ENCODE measurements at places on chromosomes 7 and 10.

DNA sequence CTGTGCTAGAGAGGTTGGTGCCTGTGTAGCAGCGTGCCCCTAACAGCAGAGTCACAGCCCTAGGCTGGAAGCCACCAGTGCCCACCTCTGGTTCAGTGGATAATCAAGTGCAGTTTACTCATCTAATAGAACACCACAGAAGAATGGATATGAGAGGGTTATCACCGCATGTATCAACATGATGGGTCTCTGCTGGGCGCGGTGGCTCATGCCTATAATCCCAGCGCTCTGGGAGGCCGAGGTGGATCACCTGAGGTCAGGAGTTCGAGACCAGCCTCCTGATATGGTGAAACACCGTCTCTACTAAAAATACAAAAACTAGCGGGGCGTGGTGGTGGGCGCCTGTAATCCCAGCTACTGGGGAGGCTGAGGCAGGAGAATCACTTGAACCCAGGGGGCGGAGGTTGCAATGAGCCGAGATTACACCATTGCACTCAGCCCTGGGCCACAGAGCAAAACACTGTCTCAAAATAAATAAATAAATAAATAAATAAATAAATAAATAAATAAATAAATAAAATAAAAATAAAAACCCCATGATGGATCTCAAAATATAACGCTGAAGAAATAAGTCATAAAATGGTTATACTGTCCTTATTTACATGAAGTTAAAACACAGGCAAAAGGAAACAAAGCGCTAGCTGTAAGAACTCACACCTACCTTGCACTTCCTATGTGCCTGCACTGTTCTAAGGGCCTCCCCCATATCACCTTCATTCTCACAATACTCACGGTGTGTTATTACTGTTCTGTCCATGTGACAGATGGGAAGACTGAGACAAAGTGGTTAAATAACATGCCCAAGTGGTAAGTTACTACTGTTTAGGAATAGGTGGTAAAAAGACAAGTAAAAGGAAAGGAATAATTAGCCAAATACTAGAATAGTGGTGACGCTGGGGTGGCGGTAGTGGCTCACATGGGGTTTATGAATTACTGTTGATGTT is 70.9 kb downstream of the AMZ1 start:
- no peak for DNase-seq

GRCh38 chr7:38327637-38328036 is 54.2 kb upstream of the TARP start:
- no peak for DNase-seq

DNA sequence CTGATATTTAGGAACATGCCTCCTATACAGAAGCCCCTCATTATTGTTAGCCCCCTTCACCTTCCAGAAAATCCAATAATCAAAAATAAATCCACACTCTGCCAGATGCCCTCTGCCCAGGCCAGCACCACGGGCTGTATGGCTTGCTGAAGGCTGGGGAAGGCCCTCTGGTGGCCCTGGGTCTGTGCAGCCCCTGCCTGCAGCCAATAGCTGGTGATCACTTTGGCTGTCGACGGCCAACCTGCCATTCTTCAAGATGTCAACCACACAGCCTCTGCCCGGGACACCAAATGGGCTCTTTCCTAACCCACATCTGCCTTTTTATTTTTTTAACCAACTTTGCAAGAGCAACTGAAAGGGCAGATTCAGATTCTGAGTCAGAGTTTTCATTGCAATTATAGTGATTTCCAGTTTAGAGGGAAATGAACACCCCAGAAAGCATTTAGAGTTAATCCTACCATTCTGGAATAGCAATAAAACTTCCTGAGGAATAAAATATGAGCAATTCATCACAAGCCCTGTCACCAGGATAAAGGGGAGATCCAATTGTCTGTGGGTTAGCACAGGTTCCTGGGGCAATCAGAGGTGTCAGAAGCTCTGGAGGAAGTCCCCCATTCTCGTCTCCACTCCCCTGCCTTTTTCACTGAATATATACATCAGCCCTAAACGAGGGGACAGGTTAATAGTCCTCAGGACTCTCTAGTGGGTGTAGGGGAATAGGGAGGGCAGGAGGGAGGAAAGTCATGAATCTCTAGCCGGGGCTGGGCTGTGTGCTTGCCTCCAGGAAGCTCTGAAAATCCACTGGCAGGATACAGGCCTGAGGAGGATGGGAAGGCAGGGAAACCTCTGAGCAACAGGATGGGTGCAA is 211.3 kb downstream of the GRID1 start:
- DNase-seq, result no peak

GRCh38 chr7:104851268-104851667 is 162.7 kb upstream of the KMT2E start:
- no peak for DNase-seq

DNA sequence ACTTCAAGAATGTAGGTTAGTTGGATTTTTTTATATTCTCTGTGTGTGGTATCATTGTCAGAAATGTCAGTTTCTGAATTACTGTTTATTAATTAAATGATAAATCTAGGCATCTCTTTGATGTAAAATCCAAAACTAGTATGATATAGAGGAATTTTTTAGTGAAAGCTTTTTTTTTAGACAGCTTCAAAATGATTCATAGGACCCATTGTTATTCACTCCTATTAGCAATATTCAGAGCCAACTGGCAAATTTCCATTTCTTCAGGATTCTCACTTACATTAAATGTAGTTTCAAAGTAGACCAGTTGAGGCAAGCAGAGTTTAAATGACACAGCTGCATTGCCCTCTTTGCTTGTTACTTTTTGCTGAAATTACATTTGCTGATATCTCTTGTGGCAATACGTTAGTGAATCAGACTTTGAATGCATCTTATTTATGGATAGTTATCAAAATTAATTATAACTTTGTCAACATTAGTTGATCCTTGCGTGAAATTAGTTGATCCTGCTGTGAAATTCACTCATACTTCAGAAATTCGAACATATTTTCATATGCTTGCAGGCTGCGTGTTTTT is 20.3 kb downstream of the ZNF277 start:
- no peak for DNase-seq

GRCh38 chr10:53079283-53079682 is 306.7 kb upstream of the MBL2 start:
- DNase-seq, result no peak

GRCh38 chr10:132095403-132096113 is 29.8 kb downstream of the JAKMIP3 start:
- no peak for DNase-seq

GRCh38 chr7:21908746-21909145 is 37.0 kb downstream of the CDCA7L start:
- DNase-seq, result no peak

DNA sequence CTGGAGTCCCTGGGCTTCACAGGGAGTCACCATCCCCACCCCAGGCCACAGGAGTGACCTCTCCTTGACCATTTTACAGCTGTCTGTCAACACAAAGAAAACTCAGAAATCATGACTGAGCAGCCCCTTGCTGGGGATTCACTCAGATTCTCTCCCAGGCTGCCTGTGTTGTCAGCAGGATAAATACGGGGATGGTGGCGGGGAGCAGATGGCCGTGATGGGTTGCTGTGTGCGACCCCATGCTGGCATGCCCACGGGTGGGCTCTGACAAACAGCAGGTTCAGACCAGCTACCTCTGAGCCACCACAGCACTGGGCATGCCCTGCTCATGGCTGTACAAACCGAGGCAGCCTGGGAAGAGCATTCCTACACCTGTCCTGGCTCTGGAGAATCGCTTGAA is 136.1 kb downstream of the SLIT1 start:
- no peak for DNase-seq

- no peak for DNase-seq
These were observed 36.1 kb downstream of the DCLRE1C start for GRCh38 chr10:14917827-14918226.

GRCh38 chr10:73909540-73910115 is 1.3 kb upstream of the PLAU start:
- DNase-seq, result no peak

DNA sequence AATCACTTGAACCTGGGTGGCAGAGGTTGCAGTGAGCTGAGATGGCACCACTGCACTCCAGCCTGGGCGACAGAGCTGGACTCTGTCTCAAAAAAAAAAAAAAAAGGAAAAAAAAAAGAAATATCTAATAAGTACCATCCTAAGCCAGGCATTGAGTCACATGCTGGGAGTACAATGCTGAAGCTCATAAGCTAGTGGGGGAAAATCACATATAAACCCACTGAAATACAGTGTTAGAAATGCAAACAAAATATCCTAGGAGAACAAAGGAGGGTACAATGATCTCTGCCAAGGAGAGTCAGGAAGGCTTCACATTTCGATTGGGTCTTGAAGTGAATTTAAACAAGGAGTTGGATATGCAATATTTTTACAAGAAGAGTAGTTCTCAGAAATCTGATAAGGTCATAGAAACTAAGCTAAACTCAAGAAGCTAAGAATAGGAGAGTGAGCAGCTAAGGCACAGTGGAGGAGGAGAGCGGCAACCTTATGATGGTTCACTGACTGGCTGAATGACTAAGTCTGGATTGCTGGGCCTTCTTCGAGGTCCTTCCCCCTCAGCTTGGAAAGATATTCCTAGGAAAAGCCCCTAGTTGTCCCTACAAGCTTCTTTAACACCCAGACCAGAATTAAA is 115.5 kb downstream of the PHTF2 start:
- DNase-seq, result no peak

GRCh38 chr7:144484445-144484844 is 81.0 kb upstream of the NOBOX start:
- DNase-seq, result no peak

- no peak for DNase-seq
These were observed 431.0 kb upstream of the MKI67 start for GRCh38 chr10:128557149-128557710.

GRCh38 chr10:93462881-93463280 is 19.3 kb downstream of the MYOF start:
- DNase-seq, result no peak

- DNase-seq, result no peak
These were observed 153.7 kb downstream of the PLXNA4 start for GRCh38 chr7:132422502-132423111.

GRCh38 chr10:89091496-89091895 is 100.9 kb downstream of the FAS start:
- no peak for DNase-seq

GRCh38 chr7:17690030-17690429 is 250.3 kb downstream of the SNX13 start:
- DNase-seq, result no peak

DNA sequence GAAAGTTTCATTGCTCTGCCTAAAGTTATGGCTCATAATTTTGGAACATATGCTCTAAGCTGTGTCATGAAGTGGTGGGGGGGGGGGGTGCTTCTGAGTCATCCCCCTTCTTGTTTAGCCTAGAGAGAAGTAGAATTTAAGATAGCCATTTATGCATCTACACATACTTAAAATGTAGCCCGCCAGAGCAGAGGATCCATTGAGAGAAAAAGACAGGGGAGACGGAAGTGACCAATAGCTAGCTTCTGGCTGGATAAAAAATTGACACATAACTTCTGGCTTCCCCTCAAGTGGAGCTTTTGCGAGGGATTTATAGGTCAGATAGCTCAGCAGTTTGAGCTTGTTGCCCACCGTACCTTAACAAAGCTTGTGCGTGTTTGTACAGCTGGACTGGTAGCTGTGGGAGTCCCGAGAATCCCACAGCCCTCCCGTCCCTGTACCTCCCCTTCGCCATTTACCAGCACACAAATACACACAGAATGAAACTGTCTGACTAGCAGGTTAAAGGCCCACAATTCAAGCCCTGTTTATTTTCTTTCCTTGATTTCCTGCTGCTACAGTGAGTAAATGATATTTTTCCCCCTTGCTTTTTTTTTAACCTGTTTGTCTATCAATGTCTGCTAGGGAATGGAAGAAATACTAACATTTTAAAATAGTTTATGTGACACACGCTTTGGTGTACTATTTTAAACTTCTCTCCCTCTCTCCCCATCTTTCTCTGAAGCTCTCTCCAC is 232.6 kb upstream of the FERD3L start:
- no peak for DNase-seq

GRCh38 chr10:122237331-122237990 is 33.6 kb upstream of the BTBD16 start:
- no peak for DNase-seq

DNA sequence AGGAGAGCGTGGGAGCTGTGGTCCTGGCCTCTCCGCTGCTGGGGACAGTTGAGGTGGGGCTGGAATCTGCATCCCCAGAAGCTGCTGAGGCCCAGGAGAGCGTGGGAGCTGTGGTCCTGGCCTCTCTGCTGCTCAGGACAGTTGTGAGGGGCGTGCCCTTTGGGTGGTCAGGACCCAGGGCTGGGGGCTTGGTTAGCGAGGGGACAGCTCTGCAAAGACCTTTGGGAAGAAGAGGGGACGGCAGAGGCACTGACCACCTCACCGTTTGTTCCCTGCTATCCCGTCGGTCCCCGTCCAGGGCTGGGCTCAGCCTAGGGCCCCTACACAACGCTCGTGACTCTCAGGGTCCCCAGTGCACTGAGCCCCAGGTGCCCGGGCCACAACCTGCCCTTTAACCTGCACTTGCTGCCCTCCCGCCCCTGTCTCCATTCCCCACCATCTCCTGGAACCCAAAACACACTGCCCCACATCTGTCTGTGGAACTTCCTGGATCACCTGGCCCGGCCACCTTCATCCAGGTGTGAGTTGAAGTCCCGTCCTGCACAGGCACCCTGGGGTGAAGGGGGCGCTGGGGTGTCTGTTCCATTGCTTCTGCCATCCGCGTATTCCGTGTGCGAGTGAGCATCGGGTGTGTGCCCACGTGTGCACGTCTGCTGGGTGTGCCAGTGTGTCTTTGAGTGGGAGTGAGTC is 14.1 kb downstream of the FOXL3 start:
- DNase-seq, result no peak

GRCh38 chr7:43353902-43354301 is 229.0 kb upstream of the STK17A start:
- DNase-seq, result no peak

DNA sequence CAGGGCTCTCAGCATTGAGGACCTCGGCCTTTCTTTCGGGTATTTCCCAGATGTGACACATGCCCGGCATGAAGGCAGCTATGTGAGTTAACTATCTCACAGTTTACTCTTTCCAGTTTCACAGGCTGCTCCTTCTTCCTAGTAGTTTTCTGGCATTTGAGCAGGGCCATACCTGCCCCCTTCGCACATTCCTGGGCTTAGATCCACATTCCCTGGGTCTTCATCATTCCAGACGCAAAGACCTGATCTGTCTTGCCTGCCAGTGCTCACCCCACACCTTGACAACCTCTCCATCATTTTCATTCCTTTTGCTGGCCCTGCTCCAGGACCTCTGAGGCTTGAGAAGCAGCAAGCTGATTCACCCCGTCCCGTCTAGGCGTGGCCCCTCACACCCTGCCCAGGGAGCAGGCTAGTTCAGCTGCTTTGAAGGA is 227.5 kb downstream of the WDR11 start:
- DNase-seq, result no peak

- no peak for DNase-seq
These were observed 52.6 kb downstream of the MACC1 start for GRCh38 chr7:20164425-20165145.

GRCh38 chr7:101154693-101155102 is 422 bp downstream of the AP1S1 start:
- no peak for DNase-seq

- DNase-seq, result no peak
These were observed 29.6 kb downstream of the STAM start for GRCh38 chr10:17673471-17674061.

DNA sequence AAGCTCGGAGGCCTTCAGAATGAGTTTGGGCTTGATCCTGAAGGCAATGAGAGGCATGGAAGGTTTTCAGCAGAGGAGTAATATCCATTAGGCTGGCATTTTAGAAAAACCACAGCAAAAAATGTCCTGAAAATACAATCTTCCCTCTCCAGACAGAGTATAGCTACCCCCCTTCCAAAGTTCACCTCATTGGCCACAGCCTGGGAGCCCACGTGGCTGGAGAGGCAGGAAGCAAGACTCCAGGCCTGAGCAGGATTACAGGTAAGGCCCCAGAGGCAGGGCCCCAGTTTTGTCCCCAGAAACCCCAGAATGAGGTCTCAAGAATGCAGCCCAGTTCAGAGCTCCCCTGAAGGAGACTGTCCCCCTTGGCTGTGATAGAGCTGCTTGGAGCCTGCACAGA is 5.3 kb downstream of the PNLIPRP1 start:
- no peak for DNase-seq

All from activated T-helper 1 cell treated with anti-CD3 and anti-CD28 coated beads, Interleukin-2, amount 50 U/mL, for 16 hours (primary cell).